ENCODE measurements at places on chromosomes 12 and 14. TPM values are rescaled to one million over a fixed set of nuclear protein-coding genes. Genes with fewer than 3 reads are reported as not detected.

SDR9C7 gene
- not detected for total RNA-seq

SPIC gene
- not detected for total RNA-seq

CLEC4C gene
- not detected for total RNA-seq

CMA1 gene
- not detected for total RNA-seq

SLC38A4 gene
- 9.4 TPM for total RNA-seq

STYK1 gene
- total RNA-seq = 0.79 TPM

ADAM21 gene
- total RNA-seq = 0.12 TPM

AJUBA gene
- total RNA-seq = 97.1 TPM

AVPR1A gene
- 0.16 TPM for total RNA-seq

ANO4 gene
- total RNA-seq = 0.38 TPM

LBHD2 gene
- total RNA-seq = not detected
